ENCODE measurements at places on chromosomes 7 and 10.

GRCh38 chr7:26449175-26450165, 157.8 kb downstream of the SNX10 start:
- peak; percentile 93 for DNase-seq

- no peak for DNase-seq
Observed at GRCh38 chr10:77944519-77944918, 18.0 kb upstream of the DLG5 start.

DNA sequence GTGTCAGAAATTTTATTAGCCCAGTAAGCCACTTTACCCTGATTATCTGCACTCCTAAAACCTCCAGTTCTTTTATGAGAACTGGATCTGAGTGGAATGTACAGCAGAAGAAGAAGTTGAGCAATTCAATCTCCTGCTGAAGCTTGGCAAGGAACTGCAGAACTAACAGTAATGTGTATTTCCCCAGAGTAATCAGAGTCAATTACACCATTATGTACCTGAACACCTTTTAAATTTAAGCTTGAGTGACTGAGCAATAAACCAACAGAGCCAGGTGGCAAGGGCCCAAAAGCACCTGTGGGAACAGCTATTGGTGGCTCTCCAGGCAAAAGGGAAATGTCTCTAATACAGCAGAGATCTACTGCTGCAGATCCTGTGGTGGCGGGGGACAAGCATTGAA, 40.1 kb upstream of the AKR1C2 start:
- DNase-seq: no peak

DNA sequence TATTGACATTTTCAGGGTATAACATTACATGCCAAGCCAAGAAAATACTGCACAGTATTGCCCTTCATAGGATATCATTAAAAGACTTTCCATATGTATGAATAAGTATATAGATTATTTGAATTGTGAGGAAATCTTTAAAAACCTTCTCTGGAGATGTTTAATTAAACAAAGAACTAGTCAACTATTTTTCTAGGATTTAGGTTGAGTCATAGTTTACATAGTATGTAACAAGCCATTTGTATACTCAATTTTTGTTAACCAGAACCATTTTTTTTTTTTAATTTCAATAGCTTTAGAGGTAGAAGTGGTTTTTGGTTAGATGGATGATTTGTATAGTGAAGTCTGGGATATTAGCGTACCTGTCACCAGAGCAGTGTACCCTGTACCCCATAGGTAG, 151.2 kb upstream of the ASAH2 start:
- DNase-seq: no peak

- no peak for DNase-seq
Observed at GRCh38 chr7:107262857-107263256, 94.1 kb downstream of the HBP1 start.

DNA sequence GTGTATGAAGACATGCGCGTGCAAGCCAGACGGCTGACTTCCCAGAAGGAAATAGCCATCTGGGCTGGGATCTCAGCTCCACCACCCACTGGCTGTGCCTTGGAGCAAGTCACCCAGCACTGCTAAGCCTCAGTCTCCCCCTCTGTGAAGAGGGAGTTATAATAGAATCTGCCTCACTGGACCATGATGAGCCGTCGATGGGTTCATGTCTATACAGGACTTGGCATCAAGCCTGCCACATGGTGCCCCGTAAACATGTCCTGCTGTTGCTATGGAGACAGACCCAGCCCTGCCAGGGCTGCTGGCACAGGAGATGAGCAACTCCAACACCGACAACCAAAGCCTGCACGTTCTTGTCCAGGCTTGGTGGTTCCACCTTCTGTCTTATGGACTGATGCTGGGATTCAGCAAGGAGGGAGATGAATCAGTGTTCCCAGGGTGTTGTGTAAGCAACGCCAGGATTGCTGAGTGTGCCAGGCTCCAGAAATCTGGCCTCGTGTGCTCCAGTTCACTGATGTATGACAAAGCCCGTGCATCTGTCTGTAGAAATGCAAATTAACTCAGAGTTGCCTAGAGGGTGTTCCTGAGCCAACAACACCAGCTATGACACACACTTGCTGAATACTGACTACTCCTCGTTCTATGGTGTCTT, 5.6 kb downstream of the GPR15LG start:
- peak; percentile 98 for DNase-seq

DNA sequence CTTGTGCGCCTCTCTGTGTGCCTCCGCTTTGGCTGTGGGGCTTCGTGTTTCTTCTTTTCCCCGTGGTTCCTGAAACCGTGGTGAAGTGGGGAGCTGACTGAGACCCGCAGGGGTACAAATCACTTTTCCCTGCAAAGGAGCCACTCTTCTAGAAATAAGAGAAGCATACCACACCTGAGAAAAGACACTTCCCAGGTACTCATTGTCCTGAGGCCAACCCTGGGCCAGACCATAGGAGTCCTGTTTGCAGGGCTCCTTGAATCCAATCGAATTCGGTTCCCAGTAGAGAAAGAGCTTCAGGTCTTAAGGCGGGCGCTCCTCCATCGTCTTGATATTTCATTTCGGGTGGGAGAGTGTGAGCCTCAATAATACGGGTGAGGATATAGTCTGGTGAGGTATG, 32.4 kb upstream of the ZNF273 start:
- no peak for DNase-seq
